NCI-H1694 (cell line): ENCODE measurements at places on chromosomes 2 and 18.

DNA sequence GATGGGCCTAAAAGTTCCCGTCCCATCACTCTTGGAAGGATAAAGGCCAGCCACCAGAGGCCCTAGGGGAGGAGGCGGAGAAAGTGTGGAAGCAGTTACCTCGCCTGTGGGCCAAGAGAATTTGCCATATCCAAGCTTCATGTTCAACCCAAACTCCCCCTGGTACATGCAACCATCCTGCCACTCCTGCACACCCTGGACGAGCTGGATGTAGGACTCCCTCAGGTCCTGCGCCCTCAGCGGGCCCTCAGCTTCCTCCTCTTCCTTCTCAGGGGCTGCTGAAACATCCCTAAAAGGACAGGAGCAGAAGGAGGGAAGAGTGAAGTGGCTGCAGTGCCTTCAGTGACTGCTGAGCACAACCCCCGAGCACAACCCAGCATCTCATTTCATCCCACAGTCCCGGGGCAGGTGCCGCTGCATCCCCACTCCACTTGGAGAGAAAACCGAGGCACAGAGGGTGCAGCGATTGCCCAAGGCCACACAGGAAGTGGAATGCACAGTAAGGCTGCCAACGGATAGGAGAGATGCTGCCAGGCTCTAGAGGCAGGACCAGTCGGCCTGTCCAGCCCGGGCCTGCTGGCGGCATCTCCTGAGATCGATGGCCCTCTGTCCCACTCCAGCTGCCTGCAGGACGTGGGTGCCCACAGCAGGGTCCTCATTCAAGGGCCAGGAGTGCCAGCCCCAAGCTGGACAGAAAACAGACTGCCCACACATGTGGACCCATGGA is 2.9 kb downstream of the ANKMY1 start:
- DNase-seq, result no peak

- no peak for DNase-seq
These were observed 482 bp downstream of the DLGAP1 start for GRCh38 chr18:4454537-4455112.

DNA sequence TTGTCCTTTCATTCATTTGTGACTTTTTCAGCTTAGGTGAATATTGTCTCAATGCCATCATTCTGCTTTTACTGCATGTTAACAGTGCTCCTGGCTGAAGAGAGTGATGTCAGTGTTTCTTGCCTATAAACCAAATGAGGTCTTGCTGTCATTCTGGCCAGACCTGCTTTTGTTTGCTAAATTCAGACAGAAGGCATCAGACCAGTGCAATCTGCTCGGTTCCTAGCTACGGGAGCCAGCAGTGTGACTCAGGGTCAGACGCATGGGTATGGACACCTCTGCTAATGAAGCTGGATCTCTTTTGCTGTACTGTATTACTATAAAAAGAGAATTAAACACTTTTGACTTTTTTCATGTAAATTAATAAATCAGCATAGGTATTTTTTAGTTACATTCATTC is 178.9 kb downstream of the TMEM182 start:
- no peak for DNase-seq

DNA sequence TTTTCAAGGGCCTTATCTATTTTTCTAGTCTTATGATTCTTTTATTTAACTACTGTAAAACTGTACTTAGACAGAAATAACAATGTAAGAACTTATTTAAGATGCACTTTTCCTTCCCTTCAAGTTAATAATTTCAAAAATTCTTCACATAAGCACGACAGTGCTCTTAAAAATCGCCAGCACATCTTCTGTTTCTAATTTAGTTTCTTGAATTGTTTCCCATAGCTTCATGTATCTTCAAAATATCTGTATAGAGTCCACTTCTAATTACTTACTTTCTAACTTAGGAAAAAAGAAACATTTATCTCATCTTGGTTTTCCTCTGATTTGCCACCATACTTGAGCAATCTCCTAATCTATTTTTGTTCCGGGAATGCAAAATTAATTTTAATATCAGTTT is 196.1 kb downstream of the BABAM2 start:
- no peak for DNase-seq

DNA sequence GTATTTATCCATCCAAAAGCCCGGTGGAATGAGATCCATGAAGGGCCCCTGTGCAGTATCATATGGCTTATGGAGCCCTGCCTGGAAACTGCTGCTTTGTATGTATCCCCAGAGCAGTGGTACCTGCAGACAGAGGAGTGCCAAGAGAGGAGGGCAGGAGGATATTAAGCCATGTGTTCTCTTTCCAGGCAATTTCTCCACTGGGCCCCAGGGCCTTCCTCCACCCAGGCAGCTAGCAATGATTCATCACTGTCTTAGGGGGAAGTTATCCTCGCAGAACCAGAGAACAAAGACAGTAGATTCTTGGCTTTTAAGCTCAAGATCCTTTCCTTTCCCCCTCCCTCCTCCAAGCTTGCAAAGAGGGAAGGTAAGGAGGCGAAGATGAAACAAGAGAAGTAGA is 98.1 kb downstream of the LRRC30 start:
- no peak for DNase-seq

DNA sequence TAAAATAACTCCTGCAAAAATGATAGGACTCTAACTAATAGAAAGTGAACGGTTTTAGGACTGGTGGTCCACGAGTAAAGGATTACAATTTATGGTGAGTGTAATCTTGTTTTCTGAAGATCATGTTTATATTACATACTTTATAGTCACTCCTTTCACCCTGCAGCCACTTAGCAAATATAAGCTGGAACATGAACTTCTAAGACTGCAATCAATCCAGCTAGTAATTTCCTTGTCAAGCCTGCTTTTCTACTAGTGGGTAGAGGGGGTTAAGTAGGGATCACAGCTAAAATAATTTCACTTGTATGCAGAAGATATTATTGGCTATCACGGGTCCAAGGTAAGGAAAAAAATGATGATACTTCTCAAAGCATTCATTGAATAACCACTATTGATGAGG is 125.5 kb upstream of the NETO1 start:
- DNase-seq, result no peak

- peak; percentile 14 for DNase-seq
These were observed 177.7 kb downstream of the SEPTIN10 start for GRCh38 chr2:109435901-109436598.

DNA sequence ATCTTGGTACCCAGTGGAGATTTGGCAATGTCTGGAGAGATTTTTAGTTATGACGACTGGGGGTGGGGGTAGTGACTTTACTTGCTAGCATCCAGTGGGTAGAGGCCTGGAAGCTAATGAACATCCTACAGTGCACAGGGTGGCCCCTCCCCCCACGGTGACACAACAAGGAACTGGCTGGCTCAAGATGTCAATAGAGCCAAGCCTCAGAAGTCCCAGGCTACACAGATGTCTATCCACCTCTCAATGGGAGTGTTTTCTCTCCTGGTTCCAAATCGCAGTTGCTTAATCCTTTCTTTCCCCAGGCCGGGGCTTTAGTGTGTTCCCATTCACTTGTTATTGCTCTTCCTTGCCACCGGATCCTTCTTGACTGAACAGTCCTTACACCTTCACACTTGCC is 9.3 kb upstream of the CCBE1 start:
- DNase-seq, result no peak

GRCh38 chr2:215577356-215577755 is 141.5 kb upstream of the FN1 start:
- no peak for DNase-seq

- no peak for DNase-seq
These were observed 298.5 kb upstream of the CELF4 start for GRCh38 chr18:37864122-37864521.

GRCh38 chr18:43863180-43863579 is 585.9 kb upstream of the SYT4 start:
- no peak for DNase-seq

DNA sequence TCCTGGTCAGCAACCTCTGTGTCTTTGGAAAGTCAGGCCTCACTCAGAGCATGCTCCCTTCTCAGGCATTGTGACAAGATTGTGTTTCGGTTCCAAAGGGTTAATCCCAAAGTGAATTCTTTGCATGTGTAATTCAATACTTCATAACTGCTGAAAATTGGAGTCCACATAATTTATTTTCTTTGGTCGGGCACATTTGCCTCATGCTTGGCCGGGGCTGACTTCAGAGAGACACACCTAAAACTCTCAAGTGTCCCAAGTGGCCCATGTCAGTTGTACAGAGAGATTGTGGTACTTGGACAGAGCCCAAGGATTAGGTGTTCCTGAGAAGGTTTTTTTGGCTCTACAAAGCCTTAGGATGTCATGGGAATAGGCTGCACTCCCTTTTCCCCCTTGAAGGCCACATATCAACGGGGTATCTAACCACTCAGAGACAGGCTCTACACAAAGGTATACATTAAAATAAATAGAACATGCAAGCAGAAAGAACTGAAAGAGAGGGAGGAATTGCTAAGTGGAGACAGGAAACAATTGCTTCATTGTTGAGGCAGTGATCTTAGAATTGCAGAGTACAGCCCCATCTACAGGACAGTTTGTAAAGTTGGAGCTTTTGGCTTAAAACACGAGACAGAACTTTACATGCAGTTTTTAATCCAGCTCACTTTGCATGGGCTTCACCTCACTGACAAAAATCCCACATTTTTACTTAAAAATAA is 1232.3 kb upstream of the ZEB2 start:
- DNase-seq, result peak; percentile 23

DNA sequence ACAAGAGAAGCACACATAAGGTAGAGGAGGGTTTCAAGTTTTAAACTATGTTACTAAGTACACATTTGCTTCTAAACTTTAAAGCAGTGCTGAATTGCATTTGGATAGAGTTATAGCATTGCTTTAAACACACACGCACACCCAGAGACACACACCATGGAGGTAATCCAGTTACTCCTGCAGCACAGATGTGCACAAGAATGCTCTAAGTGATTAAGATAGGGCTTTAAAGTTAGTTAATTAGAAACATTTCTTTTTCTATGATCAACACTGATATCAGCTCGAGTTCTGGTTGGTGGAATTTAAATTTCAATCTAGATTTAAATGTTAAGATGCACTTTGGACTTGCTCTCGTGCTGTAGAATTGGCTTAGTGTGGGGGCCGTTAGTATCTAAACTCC is 492.3 kb downstream of the ZEB2 start:
- no peak for DNase-seq

DNA sequence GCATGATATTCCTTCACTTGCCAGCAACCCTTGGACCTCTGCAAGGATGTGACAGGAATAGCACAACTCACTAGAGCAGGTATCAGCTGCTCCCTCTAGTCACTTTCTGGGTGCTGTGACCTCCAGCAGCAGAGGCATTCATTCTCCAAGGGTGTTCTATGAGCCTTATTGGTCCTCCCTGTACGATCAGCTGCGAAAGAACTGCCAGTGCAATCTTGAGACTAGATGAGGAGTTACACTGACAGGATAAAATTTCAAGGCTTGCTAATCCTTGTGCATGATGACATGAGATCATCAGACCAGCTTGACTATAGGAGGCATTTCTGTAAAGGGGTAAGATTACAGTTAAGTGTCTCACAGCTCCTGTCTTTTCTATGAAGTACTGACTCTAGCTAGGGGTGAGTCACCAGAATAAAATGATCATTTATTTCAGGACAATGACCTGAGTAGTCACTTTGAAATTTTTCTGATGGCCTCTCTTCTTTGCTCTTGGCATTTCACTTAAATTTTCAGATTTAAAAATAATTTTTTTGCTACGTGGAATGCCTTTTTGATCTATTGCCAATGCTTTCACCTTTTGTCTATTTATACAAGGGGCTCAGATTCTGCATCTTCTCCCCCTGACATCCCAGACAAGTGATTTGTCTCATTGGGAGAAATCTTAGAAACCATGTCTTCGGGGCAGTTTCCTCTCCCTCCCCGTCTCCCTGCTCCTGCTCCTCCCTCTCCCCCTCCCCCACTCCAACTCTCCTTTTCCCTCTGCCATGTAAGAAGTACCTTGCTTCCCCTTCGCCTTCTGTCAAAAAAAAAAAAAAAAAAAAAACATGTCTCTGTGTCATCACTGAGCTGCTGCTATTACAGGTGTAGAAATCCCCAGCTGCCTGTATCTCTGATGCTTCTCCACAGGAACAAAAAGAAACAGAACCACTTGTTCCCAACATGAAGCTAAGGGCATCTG is 49.2 kb upstream of the FRZB start:
- no peak for DNase-seq

GRCh38 chr2:20370191-20370590 is 19.5 kb upstream of the PUM2 start:
- DNase-seq, result no peak

DNA sequence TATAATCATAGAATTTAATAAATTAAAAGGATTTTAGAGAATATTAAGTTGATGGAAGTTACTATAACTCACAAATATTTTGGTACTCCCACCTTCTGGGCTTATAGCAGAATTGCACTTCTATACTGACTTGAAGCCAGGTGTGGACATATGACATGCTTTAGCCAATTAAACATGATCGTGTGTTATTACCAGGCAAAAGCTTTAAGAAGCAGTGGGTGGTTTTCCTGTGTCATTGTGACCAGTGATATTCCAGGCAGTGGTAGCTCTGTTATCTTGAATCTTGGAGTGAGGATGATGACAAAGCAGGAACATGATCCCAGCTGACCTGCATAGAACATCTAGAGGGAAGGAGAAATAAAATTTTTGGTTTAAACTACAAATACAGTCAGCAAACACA is 370.9 kb upstream of the ZEB2 start:
- no peak for DNase-seq

GRCh38 chr18:6982398-6982797 is 135.2 kb downstream of the LAMA1 start:
- no peak for DNase-seq

DNA sequence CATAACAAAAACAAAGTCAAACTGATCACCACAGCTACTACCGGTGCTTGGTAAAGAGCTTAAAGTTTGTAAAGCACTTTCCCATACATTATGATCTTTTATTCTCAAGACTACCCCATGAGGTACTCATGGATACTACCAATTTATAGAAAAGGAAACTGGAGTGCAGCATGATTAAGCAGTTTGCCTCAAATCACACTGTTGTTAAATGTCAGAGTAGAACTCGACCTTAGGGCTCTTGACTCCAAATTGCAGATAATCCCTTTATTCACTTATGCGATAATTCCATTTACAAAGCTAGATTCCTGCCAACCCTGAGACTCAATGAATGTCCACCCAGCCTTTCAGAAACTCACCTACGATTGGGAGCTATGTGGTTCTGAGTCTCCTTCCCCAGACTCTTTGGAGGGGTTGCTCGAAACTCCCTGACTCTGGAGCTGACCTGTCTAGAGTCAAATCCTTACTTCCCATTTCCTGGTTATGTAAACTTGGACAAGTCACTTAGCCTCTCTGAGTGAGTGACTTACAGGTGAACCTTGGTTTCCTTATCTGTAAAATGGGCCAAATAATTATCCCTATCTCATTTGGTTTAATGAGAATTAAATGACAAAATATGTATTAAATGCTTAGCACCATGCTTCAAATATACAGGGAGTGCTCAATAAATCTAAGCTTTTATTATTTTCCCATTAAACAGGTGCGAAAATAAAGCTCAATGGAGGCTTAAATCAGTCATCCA is 47.4 kb downstream of the PSD4 start:
- no peak for DNase-seq

DNA sequence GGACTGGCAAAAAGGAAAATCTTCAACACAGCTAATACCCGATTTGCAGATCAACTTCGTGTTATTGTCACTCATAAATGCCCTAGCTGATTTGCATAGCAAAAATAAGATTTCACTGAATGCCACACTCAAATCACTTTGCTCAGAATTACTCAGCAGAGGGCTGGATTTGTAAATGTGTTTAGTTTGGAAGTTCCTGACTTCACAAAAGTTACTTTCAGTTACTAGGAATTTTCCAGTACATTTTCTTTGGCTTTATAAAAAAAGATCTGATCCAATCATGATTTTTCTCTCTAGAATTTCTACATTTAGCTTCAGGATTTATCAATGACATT is 433.3 kb upstream of the ID2 start:
- DNase-seq, result no peak
